ENCODE measurements at places on chromosomes 1 and 21.

GRCh38 chr1:237913345-237913744 is 22.6 kb upstream of the ZP4 start:
- DNase-seq = no peak

- DNase-seq = no peak
These were observed 470.0 kb upstream of the VAMP3 start for GRCh38 chr1:7300893-7301663.

GRCh38 chr1:38179483-38179882 is 132.9 kb upstream of the POU3F1 start:
- no peak for DNase-seq

DNA sequence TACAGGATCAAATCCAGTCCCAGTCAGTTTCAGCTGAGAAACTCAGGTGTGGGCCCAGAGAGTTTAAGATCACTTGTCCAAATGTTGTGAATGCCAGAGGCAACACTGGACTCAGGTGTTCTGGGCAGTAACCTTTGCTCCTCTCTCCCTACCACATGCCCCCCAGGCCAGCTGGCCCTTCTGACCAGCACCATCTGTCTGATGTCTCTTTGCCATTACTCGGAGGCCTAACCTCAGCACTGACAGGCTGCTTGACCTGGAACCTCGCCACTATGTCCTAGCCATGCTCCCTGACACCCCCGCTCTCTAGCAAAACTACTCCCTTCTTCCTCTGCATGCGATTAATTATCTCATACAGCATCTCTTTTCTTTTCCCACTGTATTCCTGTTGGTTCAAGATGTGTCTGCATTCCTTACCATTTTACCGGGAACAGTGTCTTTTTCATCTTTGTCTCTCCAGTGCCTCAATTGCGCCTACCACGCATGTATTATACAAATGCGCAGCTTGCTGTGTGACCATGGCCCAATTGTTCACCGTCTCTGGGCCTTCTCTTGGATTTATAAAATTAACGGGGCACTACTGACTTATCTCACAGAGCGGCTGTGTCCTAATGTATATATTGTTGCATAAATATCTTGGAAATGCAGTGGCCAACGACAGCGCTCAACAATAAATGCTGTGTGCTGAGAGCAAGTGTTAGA is 159.5 kb upstream of the IRF2BP2 start:
- DNase-seq = no peak

- DNase-seq = no peak
These were observed 13.1 kb downstream of the PRMT2 start for GRCh38 chr21:46648539-46648938.

DNA sequence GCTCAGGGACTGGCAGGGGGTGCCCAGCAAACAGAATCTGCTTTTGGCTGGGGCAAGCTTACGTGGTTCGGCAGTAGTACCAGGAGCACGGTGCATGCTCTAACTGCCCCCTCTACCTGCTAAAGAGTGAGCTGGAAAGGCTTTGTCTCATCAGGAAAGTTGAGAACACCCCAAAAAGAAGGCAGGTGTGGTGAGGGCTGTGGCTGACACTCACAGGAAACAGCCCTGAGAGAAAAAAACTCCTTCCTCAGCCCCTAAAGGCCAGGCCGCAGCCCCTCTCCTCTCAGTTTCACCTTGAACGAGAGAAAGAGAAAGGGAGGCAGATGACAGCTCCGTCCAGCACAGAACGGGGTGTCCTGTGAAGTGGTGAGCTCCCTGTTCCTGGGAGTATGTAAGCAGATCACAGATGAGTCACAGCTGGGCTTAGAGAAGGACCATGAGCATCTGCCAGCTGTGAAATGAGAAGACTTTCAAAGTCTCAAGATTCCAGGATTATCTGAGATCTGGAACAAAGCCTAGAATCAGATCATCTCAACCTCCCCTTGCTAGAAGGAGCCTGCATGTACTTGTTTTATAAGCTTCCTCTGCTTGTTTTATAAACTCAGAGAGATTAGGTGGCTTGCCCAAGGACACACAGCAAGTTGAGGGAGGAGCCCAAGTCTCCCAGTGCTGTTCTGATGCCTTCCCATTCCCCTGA is 13.4 kb downstream of the LAPTM5 start:
- no peak for DNase-seq

DNA sequence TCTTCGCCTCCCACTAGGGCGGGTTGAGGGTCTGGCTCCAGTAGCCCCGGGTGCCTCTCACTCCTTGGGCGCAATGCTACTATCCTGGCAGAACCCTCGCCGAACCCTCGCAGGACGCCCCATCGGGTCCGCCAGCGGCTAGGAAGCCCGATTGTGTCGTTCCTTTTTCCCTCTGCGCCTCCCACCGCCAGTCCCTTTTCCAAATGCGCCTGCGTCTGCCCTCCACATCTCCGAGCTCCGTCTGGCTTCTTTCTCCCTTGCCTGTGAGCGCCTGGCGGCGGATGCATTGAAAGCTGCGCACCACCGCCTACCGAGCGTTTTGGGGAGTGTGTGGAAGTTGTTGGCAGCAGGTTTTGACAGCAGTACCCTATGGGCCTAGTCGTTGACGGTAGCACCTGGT is 1.0 kb upstream of the DIRAS3 start:
- DNase-seq = no peak

- DNase-seq = peak; percentile 42
These were observed 24.8 kb upstream of the SELENON start for GRCh38 chr1:25774921-25775771.

DNA sequence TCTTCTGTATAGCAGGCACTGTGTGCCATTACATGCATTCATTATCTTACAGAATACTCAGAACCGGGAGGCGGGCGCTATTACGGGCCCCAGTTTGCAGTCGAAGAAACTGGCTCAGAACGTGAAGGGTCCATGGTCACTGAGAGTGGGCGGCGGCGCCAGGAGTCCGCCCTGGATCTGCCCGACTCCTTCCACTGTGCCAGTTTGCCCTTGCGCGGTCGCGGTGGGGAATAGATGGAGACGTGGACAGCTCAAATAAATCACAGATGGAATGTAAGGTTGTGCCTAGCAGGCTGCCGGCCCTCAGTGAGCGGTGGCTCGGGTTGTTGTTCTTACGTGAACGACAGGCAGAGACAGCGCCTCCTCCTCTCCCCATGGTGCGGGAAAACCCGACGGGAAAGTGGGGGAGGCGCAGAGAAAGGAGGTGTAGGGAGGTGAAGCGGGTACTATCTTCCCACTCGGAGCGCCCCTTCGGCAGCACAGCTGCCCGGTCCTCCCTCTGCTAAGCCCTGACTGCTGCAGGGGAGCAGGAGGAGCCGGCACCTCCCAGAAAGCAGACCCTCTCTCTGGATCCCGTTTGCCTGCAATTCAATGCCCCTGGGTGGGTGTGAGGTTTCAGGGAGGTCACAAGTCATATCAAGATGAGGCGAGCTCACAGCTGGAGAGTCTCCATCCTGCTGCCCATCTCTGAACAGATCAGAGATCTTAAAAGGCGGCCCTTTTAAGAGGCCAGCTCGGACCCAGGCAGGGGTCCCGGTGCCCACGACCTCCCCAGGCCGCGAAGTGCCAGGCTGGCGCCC is 1.1 kb downstream of the COL9A2 start:
- no peak for DNase-seq

DNA sequence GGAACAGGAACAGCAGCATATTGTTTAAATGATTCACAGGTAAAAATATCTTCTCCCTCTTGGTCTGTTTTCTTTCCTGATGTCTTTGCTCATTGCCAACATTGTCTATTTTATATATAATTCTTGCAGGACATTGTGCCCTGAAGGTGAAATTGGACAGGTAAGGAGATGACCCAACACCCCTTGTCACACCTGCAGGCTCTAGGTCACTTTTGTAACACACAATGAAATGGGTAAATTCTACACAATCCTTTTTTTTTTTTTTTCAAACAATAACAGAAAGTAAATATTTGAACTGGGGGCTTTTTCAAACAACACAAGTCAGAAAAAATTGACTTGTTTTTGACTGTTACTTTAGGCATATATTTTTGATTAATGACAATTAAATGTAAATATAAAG is 62.9 kb upstream of the ERG start:
- DNase-seq = no peak

DNA sequence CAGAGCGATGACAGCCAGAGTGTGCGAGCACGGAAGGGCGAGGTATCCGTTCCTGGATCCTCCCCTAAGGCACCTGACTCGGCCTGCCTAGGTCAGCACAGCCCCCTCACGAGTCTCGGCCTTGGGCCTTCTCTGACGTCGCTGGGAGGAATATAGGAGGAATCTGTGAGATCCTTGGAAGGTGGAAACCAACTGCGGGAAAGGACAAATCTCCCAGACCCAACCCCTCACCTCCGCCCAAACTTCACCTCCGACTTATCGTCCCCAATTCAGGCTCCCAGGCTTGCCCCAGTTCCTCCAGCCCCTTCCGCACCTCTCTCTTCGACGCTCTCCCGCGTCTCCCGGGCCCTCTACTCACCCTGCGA is 494 bp downstream of the APH1A start:
- no peak for DNase-seq

- no peak for DNase-seq
These were observed 1.0 kb downstream of the RD3 start for GRCh38 chr1:211490821-211491415.

GRCh38 chr1:44549510-44549909 is 124.8 kb downstream of the TMEM53 start:
- DNase-seq = no peak

Measured in NCI-H2107 (cell line).